Karpas-422 (cell line): ENCODE measurements at places on chromosomes 6 and 20.

GRCh38 chr6:89110284-89110683 lies 7.6 kb downstream of the SRSF12 start:
- DNase-seq, result no peak

- DNase-seq, result peak; percentile 55
Measured at GRCh38 chr6:10412461-10413261, 2.2 kb downstream of the TFAP2A start.

DNA sequence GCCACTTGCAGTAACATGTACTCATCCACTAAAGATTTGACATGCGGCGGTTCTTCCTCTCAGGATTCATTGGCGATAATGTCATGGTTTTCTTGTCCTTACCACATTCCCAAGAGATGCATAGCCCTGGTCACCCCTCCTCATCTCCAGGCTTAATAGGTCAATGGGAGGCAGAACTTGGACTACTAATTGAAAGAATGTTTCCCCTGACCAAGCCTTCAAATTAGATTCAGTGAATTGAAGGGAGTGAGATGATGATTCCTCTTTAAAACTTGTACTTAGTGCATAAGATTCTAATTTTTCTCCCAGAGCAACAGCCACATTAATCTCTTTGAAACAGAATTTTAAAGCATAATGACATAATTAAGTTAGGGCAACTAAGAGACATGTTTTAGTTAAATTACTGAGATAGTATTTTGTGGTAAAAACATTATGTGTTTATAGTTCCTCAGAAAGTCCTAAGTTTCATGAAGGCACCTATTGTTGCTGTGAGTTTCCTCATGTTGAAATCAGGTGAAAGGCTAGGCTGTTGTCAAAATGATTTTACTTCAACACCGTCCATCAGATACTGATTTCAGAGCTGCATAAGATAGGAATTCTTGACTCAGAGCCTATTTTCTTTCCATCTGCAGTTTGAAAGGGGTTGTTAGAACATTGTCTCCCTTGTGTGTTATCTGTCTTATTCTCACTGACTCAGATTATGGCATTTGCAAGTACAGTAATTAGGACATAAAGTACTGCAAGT lies 48.5 kb downstream of the STK4 start:
- no peak for DNase-seq

DNA sequence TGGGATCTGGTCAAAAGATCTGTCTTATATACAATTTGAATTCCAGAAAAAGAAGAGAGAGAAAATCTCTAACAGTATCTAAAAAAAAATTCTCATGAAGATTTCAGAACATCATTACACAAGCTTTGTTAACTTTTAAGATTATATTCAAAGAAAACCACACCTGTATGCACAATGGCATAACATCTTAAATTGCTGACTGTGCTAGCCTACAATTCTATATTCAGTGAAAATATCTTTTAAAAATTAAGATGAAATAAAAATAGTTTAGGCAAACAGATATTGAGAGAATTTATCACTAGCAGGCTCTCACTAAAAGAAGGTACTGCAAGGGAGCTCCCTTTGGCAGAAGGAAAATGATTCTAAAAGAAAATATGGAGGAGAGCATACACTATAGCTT lies 100.3 kb downstream of the BCKDHB start:
- DNase-seq, result no peak

DNA sequence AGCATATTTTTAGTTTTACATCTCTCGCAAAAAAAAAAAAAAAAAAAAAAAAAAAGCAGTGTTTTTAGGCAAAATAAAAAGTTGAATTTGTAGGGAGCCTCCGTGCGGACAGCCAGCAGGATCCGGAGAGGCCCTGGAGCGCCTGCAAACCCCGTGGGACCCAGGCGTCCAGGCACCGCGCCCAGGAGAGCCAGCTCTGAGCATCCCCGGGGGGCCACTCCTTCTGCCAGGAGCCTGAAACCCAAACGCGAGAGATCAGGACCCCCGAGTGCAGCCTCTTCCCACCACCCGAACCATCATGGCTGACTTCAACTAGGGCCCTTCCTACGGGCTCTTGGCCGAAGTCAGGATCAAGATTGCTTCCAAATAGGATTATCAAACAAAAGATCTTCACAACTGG lies 54.1 kb upstream of the LY86 start:
- DNase-seq, result no peak

- DNase-seq, result no peak
Measured at GRCh38 chr20:3404402-3404801, 3.1 kb downstream of the DNAAF9 start.

GRCh38 chr6:10141746-10142443 lies 273.0 kb downstream of the TFAP2A start:
- no peak for DNase-seq

GRCh38 chr6:17385660-17386059 lies 7.7 kb upstream of the CAP2 start:
- DNase-seq, result no peak

- DNase-seq, result no peak
Measured at GRCh38 chr6:91106083-91106482, 519.2 kb upstream of the MAP3K7 start.

GRCh38 chr6:136961848-136962247 lies 39.7 kb downstream of the SLC35D3 start:
- no peak for DNase-seq

DNA sequence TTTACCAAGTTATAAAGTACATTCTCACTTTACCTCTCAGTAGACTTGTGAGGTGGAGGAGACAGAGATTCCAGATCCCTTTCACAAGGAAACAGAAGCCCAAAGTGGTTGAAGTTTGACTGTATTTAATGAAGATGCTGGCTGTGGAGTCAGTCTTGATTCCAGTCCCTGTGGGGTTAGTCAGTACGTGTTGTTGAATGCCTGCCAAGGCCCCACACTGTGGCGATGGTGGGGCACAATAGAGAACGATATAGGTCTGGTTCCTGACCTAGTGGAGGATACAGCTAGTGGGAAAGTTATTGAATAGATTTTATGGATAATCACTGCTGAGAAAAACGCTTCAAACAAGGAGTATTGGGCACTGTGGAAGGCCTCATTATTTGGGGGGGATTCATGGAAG lies 71.4 kb downstream of the LRRC1 start:
- no peak for DNase-seq

DNA sequence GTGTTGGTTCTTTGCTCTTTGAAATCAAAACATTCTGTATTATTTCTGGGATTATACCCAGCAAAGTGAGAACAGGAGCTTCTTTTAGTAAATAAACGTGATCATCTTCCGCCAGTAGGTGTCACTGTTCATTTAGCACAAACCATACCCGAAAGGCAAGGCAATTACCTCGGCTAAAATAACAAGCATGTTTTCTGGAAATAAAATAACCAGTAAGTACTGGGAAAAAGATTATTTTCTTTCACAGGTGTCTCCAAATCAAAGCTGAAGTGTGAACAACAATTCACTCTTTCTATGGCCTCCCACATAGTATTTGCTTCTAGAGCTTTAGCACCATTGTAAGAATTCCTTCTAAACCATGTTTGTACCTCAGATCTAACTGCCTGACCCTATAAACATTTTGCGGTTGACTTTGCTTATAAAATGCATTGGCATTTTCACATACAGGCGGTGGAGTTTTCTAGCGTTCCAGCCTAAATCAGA lies 144.6 kb upstream of the AGPAT4 start:
- peak; percentile 85 for DNase-seq

GRCh38 chr20:19692685-19693119 lies 65.4 kb upstream of the RIN2 start:
- peak; percentile 82 for DNase-seq

DNA sequence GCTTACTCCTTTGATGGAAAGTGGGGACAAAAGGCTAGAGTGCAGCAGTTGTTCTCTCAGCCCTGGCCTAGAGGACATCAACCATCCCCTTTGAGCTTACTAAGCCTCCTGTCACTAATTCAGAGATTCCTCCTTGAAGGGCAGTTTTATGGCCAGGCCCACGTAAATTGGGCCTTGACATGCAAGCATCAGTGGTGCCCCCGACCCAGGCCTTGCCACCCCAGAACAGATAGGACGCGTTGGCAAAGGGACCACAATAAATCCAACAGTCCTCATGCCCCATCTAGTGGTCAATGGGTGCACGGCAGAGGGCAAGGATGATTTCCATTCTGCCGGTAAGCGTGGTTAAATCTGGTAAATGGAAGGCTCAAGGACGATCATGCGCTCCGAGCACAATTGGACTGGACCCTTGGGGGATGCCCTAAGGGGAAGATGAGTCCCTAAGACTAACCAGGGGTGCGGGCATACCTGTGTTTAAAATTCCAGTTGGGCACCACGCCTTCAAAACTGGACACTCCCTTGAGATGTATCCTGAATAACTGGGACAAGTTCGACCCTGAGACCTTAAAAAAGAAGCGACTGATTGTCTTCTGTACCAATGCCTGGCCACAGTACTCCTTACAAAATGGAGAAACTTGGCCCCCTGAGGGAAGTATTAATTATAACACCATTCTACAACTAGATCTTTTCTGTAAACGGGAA lies 32.6 kb downstream of the CEP85L start:
- DNase-seq, result peak; percentile 80

DNA sequence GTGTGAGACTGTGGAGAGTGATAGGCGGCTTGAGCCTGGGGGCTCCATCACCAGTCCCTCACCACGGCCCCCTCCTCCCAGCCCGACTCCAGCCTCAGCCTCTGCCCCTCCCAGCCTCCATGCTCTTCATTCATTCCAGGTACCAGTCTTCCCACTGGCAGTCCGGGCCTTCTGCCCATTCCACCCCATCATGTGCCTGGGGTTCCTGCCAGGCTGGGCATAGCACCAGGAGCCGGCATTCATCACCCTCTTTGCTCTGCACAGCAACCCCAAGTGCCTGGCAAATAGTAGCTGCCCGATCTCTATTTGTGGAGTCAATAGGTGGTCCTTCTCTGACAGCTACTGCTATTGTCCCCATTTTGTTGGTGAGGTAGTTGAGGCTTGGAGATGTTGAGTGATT lies 39.6 kb upstream of the GTSF1L start:
- DNase-seq, result no peak

GRCh38 chr6:140138311-140139010 lies 764.0 kb upstream of the CITED2 start:
- DNase-seq, result no peak

DNA sequence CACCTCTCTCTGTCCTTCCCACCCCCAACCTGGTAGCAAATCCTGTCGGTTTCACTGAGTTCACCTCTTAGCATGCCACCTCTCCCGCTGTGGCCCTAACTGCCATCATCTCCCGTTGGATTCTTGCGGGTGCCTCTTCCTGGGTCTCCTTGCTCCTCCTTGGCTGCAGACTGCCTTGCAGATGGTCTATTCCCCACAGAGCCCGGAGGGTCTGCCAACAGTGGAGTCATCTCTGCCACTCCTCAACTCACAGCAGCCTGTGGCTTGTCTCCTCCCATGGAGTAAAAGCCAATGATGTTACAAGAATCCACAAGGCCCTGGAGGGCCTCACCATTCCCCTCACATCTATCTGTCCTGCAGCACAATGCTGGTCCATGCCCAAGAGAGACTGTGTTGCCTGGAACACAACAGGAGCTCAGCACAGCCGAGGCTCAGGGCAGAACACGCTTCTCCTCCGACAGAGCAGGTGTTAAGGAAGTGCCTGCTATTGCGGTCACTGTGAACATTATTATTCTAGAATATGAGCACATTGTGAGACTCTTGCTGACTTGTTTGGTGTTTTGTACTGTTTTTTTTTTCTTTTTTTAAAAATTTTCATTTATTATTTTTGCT lies 241.8 kb upstream of the SULF2 start:
- no peak for DNase-seq

GRCh38 chr20:15071085-15071808 lies 733.8 kb upstream of the FLRT3 start:
- no peak for DNase-seq
